ENCODE measurements at places on chromosomes 1 and 21.

GRCh38 chr1:39576016-39576657, 453 bp downstream of the PABPC4 start:
- no peak for DNase-seq

DNA sequence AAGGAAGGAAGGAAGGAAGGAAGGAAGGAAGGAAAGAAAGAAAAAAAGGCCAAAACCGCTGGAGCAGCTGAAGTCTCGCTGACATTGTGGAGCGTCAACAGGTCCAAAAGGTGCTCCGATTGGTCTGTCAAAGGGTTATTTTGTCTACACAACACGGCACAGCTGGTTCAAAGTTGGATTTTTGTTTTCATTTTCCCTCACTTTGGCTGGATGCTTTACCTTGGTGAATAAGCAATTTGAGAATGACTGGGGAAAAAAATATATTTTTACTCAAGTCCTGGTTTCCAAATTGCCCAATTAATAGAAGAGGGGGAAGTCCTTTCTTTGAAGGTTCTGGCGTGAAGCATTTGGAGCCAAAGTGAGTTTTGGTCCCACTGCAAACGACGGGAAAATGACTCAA, 19.3 kb upstream of the PAX7 start:
- no peak for DNase-seq

- DNase-seq: no peak
Measured at GRCh38 chr1:228174482-228175315, 9.1 kb downstream of the IBA57 start.

DNA sequence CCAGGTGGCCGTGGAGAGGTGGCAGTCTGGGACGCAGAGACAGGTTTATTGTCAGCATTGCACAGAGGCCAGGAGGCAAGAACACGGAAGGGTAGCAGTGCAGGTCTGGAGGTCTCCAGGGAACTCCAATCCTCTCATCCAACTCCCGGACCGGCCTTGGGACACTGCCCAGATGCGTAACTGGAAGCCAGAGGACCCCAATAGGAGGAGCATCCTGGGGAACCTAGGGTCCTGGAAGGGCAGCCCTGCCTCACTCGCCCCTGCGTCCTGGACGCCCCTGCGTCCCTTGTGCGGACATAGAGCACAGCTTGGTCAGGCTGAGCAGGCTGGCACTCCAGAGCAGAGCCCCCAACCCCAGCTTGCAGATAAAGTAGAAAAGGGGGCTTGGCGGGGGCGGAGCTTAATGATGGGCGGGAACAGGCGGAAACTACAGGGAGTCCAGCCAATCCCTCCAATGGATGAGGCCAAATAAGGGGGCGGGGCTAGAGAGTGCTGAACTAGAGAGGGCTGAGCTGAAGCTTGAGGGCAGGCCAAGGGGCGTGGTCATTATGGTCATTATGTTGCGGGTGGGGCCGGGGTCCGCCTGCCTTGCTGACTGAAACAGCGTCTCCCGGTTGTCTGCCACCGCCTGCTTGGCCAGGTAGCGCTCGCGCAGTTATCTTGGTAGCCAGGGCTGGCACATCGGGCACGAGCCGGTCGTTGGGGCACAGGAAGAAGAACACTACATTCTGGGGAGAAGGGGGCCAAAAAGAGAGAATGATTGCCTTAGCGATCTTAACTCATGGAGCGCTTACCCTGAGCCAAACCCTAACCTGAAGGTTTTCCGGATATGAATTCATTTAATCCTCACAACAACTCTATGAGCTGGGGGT, 3.7 kb upstream of the ARHGEF19 start:
- DNase-seq: peak; percentile 75

DNA sequence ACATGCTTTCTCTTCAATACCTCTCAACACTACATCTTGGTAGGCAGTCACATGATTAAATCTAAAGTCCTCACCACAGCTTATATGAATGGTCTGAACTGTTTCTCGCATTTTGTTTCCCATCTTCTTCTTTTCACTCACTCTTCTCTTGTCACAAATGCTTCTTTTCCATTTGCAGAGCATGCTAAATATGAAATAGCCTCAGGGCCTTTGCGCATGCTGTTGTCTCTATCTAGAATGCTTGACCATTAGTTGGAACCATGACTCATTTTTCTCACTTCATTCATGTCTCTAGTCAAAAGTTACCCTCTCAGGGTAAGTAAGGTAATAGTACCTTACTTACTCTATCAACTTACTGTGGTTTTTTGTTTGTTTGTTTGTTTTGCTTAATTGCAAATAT, 239.7 kb downstream of the PTPRC start:
- no peak for DNase-seq

- DNase-seq: no peak
Measured at GRCh38 chr1:45089711-45090110, 77.7 kb downstream of the UROD start.

- DNase-seq: peak; percentile 7
Measured at GRCh38 chr1:178768423-178768822, 43.4 kb downstream of the RALGPS2 start.

DNA sequence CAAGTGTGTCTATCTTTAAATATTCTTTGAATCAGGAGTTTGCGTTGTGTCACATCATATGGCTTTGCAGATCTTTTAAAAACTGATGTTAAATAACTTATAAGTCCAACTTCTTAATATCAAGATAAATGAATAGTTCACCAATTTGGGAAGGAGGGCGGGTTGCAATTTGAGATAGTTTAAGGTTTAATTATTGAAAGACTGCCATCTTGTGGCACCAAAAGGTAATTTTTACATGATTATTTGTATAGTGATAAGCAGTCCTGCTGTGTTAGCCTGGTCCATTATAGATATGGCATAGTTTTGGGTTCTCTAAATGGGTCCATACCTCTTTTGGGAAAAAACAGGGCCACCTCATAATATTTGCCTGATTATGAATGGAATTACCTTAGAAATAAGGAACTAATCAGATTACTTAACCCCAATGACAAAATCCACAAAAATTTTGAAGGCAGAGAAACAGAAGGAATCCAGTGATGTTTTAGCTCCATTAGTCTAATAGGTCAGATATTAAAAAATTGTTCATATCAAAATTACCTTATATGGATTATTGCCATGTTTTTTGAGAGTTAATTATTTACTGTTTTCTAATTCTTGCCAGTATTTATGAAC, 64.3 kb downstream of the PRKAA2 start:
- peak; percentile 57 for DNase-seq

DNA sequence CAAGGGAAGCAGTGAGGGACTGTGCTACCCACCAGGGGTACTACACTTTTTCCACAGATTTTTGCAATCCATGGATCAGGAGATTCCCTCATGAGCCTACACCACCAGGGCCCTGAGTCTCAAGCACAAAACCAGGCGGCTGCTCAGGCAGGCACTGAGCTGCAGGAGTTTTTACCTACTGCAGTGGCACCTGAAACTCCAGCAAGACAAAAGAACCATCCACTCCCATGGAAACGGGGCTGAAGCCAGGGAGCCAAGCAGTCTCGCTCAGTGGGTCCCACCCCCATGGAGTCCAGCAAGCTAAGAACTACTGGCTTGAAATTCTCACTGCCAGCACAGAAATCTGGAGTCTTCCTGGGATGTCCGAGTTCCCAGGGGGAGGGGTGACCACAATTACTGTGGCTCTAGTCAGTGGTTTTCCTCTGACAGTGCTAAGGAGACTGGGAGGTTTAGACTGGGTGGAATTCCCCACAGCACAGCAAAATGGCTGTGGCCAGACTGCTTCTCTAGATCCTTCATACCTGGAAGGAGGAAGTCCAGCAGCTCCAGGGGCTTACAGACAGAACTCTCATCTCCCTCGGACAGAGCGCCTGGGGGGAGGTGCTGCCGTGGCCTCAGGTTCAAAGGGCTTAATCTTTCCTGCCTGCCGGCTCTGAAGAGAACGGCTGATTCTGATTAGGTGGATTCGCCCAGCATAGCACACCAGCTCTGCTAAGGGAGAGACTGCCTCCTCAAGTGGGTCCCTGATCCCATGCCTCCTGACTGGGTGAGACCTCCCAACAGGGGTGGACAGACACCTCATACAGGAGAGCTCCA, 437.8 kb downstream of the LTN1 start:
- peak; percentile 70 for DNase-seq

- no peak for DNase-seq
Measured at GRCh38 chr1:77308889-77309621, 27.2 kb downstream of the AK5 start.

- no peak for DNase-seq
Measured at GRCh38 chr1:10113501-10113900, 80.7 kb downstream of the UBE4B start.

- peak; percentile 96 for DNase-seq
Measured at GRCh38 chr1:33866281-33866680, 2.4 kb downstream of the HMGB4 start.

DNA sequence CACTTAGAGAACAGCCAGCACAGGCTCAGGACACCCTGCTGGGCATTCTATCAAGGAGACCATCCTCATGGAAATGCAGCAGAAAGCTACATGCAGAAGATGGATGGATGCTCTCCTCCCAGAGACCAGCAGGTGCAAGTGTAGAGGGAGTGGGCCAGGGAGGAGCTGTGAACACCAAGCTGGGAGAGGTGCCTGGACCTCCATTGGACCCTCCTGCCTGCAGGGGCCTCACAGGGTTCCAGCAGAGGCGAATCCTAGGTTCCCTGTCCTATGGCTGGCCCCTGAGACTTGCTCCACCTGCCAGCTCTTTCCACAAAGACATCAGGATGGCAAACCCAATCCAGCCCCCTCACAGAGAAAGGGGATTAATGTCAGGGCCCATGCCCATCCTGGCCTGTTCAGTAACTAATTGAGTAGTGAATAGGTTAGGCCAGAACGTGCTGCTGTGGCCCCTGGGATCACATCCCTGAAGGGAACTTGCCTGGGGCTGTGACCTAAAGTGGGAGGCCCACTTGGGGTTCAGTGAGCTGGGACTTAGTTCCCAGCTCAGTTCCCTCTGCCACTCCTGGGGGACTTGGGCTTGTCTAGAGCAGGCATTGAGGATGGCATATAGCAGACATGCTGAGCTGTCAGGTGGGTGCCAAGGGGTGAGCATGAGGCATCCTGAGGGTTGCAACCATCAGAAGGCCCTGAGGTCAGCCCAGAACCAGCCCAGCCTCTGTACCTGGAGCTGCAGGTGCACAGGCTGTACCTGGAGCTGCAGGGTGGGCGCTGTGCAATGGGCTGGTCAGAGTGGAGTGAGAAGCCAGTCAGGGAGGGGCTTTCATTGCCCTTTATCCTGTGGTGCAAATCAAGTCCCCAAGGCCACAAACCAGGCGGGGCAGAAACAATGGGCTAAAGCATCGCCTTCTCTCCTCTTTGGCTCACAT, 22.9 kb upstream of the ZNF678 start:
- DNase-seq: no peak

GRCh38 chr1:23424293-23425192, at the start of gene TCEA3:
Gene TCEA3, minus strand, starts transcription at chr1:23424748. Its CDS starts 115 bp downstream, at chr1:23424633.
- peak; percentile 30 for DNase-seq

DNA sequence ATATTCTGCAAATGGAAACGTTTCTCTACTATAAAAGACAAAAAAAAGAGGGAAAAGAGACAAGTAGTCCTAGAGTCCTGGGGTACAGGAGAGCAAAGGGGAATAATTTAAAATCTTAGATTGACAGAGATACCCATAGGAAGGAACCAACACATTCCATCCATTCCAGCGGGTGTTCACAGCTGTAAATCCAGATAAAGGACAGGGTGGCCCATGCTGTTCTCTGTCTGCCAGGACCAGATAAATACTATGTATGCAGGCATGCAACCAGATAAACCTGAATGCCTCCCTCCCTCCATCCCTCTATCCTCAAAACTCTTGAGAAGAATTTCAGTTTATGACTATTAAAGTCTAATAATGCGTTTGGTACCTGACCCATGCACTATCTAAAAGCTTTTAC, 131.8 kb downstream of the PTPN14 start:
- DNase-seq: no peak

GRCh38 chr1:20234788-20235535, 48.6 kb upstream of the PLA2G2C start:
- no peak for DNase-seq

GRCh38 chr1:72137656-72138055, 144.7 kb downstream of the NEGR1 start:
- no peak for DNase-seq

GRCh38 chr1:240611619-240612480, at the start of gene GREM2:
Gene GREM2, minus strand, starts transcription at chr1:240612155. Its CDS starts 118,680 bp downstream, at chr1:240493475.
- DNase-seq: peak; percentile 96

DNA sequence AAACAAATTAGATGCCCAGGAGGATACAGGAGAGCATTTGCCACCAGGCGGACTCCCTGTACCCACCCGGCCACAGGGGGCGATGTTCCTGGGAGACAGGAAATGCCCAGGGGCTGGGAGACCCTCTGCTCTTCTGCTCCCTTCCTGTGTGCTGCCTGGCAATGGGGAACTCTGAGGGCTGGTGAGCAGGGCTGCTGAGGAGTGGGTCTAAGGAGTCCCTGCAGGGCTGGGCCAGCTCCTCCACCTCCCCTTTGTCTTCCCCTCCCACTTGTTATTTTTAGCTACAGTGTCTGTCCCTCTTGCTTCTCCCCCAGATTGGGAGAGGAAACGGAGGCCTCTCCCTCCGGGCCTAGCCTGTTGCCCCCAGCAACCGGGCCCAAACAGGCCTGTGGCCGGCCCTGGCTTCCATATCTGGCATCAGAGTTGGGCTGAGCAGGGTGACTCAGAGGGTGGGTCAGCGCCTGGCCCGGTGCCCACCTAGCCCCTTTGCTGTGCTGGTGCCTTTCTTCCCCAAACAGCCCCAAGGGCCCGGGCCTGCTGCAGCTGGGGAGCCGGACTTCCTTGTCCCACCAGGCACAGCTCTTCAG, 11.6 kb downstream of the LMNA start:
- DNase-seq: peak; percentile 97

DNA sequence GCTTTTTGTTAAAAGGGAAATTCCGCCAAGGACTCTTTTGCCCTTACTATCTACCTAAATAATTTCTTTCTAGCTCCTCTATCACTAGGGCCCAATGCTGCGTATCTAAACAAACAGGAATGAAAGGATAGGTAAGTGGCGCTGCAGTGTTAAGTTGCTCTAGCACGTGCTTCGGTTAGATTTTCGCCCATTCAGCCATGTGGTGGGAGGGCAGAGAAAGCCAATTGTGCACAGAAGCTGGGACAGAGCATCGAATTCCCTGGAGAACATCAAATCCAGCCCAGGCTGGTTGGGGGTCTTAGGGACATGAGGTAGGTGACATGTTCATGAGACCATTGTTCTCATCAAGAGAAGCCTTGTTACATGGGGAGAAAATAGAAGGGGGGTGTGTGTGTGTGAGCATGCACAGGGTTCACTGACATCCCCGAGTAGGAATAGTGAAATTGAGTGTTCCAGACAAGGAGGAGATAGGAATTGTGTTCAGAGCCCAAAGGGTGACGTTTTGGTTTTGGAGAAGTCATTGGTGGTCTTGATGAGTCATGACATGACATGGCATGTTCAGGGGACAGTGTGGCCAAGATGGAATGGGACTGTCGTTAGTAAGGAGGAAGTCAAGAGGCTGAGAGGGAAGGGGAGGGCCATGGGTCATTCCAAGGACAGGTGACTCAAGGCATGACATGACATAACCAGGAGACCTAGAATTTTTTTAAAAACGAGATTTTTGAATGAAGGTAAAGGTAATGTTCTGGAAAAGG, 107.1 kb downstream of the TLR5 start:
- no peak for DNase-seq

DNA sequence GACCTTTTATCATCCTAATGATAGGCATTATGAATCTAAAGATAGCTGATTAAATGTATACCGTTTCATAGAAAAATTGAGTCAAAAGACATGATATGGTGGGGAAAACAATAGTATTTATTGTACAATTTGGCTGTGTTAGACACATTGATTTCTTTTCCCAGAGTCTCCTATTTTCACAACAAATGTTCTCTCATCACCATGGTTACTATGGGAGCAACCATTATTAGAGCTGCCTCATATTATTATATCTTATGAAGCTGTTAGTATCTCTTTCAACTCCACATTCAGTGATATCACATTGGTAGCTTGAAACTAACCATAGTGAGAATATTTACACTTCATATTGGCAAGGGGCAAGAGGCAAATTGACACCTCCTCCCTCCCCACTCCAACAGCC, 10.7 kb upstream of the CTH start:
- DNase-seq: no peak
